ENCODE measurements at places on chromosomes 7 and 10.

DNA sequence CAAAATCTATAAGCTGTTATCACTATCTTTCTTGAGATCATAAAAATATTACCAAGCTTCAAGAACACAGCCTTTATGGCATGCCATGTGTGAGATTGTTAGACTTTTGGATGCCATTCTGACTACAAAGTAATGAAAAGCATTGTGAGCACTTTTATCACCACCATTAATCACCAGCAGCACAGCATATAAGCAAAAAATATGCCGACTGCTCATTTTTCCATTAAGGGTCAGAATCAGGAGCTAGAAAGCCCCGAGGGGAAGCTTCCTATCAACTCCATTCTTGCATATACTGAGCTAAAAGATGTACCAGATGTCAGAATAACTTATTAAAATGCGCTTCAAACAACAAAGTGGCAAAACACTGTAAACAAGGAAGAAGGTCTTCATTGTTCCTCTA lies 114.3 kb downstream of the LMBR1 start:
- no peak for DNase-seq

GRCh38 chr10:34161777-34162370 lies 653.2 kb downstream of the PARD3 start:
- no peak for DNase-seq

- DNase-seq = no peak
Measured at GRCh38 chr7:77479536-77480088, 57.5 kb upstream of the PTPN12 start.

DNA sequence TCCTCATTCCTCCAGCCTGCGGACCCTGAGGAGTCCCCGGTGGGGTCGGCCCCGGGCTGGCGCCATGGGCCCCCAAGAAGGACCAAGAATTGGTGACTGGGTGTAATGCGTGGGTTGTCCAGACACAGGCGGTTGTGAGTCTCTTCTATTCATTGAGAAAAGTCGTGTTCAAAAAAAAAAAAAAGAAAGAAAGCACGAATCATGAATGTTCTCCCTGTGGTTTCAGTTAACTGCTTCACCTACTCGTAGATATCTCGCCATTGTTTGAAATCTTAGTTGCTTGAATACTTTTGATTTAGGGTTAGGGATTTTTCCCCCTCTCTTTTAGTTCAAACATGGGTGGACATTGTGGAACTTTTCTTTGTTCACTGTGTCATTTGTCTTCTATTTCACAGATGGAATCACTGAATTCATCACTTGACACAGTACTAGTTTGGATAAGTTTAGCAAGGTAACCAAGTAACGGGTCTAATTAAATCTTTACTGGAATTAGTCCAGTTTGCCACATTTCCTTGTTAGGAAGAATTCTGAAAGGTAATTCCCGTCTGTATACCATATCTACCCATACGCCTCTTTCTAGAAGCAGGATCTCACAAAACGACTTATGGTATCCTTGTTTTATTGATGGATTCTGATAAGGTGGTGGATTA lies 775 bp downstream of the STARD3NL start:
- DNase-seq = no peak
